ENCODE measurements at places on chromosomes 6 and 20. TPM values are rescaled to one million over a fixed set of nuclear protein-coding genes. Genes with fewer than 3 reads are reported as not detected.

The PRRT1 gene
- 2.8 TPM for total RNA-seq

The TRIM10 gene
- total RNA-seq = not detected

The OLIG3 gene
- total RNA-seq = not detected

The VSTM2L gene
- total RNA-seq = 0.33 TPM

The CALHM6 gene
- total RNA-seq = 9.1 TPM

DNA sequence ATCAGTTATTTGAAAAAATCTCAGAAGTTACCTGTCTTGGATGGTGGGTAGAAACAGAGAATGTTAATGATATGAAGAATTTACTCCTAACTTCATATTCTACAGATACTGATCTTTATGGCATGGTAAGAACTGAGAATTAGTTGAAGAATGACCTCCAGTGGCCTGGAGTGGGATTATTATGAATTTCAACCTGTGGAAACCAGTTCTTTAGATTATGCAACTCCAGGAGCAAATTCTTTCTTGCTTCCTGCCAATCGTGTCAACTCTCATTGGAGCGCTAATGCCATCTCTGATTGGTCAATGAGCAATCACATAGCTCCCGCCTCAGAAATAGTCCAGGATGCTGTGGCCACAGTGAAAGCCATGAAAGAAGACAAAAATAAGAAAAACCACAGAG, 40.6 kb downstream of the LYRM2 start:
- no peak for DNase-seq

GRCh38 chr6:75283907-75284631, 523 bp downstream of the TMEM30A start:
- no peak for DNase-seq

GRCh38 chr20:53804920-53805894, 211.6 kb upstream of the ZNF217 start:
- no peak for DNase-seq

DNA sequence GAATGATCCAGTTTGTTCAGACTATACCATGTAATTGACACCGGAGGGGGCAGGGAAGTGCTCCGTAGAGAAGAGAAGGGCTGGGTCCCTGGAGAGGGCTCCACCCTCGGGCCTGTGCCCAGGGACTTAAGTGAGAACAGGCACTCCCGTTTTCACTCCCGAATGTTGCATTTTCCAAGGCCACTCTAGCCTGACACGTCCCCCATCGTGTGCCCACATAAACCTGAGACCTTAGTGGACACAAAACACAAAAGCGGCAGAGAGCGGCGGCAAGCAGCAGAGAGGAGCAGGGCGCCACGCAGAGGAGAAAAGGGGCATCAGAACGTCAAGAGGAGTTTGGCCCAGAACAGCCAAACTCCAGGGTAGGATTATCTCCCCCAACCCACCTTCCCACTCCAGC, 1405.1 kb downstream of the GRIK2 start:
- no peak for DNase-seq

DNA sequence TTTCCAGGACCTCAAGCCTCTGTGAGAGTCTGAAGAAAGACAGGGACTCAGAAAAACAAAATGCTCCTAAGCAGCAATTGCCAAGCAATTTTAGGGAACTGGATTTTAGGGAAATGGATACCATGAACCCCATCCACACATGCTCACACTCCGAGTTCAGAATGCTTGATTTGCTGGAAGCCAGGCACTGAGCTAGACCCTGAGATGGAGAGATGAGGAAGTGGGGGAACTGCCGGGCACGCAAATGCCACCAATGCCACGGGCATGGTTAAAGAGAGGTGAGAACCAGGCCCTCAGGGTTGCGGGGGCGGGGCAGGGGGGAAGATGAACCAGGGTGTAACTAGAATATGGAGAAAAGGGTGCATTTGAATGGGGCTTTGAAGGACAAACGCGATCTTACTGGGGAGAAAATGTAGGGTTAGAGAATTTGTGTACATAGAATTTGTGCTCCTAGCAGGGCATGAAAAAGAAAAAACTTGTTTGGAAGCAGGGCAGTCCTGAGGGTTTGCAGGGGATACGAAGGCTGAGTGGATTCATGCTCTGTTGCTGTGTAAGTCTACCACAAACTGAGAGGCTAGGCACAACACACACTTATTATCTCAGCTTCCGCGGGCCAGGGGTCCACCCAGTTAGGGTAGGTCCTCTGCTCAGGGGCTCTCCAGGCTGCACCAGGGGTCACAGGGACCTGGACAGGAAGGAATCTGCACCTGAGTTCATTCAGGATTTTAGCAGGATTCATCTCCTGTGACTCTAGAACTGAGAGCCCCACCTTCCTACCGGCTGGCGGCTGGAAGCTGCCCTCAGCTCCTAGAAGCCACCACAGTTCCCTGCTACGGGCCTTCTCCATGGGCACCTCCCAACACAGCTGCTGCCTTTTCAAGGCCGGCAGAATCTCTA, 108.0 kb downstream of the SNX5 start:
- DNase-seq = no peak

GRCh38 chr6:24957199-24957598, 21.4 kb upstream of the RIPOR2 start:
- DNase-seq = no peak

All from breast epithelium (tissue), 4 donors.